ENCODE measurements at places on chromosomes 2 and 18.

DNA sequence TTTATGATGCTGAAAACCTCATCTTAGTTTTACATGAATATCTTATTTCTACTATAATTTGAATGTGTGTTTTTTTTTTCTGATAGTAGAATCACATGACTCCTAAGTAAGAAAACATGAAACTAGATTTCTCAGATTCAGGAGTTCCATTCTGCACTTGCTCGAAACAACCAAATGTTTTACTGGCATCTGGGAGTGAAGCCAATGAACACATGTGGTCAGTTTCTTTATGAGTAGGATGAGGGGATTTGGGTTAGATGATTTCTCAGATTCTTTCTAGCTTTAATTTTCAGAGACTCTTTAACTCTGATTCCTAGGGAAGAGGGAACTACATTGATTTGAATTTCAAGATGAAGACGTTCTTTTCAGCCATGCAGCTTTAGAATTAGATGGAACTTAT, 225.0 kb upstream of the NT5C1B start:
- DNase-seq = no peak

- no peak for DNase-seq
These were observed 441.0 kb downstream of the CPS1 start for GRCh38 chr2:210997373-210997772.

GRCh38 chr2:84173041-84173440, 286.0 kb downstream of the SUCLG1 start:
- DNase-seq = no peak

- DNase-seq = no peak
These were observed 67.2 kb downstream of the SLC8A1 start for GRCh38 chr2:40384714-40385113.

- no peak for DNase-seq
These were observed 3.7 kb upstream of the HES6 start for GRCh38 chr2:238243496-238244076.
